Dorsolateral prefrontal cortex (tissue), 122 donors: ENCODE measurements at places on chromosomes 13 and 19.
A peak's percentile ranks its signal among the peaks of the same experiment; 100 is the strongest.

- DNase-seq, result no peak
These were observed 9.5 kb upstream of the URAD start for GRCh38 chr13:27997904-27998522.

DNA sequence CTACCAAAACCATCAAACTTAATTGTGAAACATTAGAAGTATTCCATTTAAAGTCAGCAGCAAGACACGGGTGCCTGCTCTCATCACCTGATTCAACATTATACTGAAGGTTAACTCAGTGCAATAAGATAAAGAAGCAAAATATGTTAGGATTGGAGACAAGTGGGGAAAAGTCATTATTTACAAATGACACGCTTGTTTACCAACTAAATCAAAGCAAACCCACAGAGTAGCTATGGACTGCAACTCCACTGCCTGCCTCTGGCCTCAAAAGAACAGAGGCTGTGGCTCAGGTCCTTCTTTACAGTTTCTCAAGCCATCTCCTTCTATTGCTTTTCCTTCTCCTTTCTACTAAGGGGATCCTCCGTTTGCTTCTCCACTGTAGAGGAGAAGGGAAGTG lies 21.0 kb upstream of the ATP12A start:
- no peak for DNase-seq

- DNase-seq, result no peak
These were observed 23.9 kb downstream of the WTIP start for GRCh38 chr19:34505321-34506025.

GRCh38 chr19:2097886-2098327 lies 1.2 kb downstream of the IZUMO4 start:
- DNase-seq, result no peak

- no peak for DNase-seq
These were observed 198.7 kb upstream of the SLITRK1 start for GRCh38 chr13:84080748-84081530.

DNA sequence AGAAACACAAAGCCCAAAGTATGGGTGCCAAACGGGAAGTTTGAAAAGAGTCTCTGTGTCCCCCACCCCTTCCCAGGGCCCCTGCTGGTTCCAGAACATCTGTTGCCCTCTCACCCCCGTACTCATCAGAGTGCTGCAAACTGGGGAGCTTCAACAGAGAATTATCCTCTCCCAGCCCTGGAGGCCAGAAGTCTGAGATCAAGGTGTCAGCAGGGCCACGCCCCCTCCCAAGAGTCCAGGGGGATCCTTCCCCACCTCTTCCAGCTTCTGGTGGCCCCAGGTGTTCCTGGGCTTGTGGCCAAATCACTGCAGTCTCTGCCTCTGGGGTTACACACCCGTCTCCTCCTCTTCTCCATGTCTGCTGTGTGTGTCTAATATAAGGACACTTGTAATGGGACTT lies 183.4 kb downstream of the PTPRS start:
- no peak for DNase-seq

GRCh38 chr13:113633485-113633873 lies 24.5 kb downstream of the ATP4B start:
- no peak for DNase-seq

DNA sequence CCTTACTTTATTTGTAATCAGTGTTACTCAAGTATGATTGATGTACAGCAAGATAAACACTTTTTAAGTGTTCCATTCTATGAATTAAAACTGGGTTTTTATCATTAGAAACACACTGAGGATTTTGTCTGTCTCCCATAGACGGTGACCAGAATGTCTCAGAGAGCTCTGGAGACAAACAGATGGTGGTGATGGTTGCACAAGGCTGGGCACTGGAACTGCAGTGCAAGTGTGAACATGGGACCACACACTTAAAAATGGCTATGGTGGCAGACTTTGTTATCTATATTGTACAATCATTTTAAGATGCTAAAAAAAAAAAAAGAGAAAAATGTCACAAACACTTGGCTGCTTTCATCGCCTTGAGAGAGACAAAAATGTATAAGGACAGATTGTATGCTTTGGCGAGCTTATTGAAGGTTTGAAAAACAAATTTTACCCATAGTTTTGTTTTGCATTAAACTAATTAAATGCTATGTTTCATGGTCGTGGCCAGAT lies 273.0 kb downstream of the SHISA2 start:
- no peak for DNase-seq

DNA sequence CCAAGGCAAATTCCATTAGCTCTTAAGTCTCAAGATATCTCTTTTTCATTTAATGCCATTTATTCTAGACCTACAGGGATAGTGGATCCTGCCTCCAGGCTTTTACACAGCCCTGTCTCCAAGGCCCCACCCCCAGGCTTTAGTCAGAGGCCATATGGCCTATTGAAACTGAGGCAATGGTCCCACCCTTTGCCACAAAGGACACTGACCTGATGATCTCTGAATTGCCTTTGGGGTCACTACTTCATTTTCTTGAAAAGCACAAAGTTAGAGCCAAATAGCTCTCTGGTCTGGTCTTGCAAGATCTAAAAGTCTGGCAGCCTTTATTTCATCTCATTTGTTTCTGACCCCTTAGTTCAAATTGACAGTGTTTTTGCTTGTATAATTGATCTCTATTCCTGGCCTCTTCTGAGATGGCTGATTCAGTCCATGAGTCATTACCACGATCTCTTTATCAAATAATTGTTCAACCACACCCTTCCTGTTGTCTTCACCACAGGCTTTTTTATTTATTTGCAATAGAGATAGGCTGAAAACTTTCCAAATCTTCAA lies 209.8 kb downstream of the FGF14 start:
- no peak for DNase-seq

DNA sequence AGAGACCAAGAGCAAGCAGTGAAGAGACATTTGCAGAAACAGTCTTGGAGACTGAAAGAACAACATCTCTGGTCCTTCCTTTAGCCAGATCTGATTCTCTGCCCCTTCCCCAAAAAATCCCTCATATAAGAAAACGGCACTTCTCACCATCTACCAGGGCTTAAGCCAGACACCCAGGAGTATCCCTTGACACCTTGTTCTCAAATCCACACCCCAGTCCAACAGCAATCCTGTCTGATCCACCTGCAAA lies 1.7 kb upstream of the PLEKHG2 start:
- no peak for DNase-seq

DNA sequence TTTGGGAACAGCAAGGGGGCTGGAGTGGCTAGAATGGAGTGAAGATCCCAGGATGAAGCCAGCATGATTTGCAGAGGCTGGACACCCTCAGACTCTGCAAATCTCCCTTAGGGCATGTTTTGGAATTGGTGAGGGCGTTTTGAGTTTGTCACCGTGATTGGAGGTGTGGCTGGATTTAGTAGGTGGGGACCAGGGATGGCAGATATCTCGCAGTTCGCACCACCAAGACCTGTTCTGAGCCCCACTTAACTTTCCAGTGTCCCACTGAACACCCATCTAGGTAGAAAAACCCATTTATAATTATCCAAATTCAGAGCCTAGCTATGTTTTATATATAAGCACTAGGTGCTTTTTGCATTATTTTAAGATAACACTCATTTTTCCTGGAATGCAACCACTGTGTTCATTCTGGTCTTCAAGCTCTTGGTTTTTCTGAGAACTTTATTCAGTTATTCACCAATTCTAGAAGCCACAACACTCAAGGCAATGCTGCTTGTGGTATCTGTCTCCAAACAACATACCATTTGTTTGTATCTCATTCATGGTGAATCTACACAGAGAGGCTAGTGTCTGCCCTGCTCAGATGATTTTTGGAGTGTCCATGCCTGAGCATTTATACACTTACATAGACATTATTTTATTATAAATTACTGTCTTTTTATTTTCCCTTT lies 3.0 kb upstream of the NANOS2 start:
- DNase-seq, result no peak

DNA sequence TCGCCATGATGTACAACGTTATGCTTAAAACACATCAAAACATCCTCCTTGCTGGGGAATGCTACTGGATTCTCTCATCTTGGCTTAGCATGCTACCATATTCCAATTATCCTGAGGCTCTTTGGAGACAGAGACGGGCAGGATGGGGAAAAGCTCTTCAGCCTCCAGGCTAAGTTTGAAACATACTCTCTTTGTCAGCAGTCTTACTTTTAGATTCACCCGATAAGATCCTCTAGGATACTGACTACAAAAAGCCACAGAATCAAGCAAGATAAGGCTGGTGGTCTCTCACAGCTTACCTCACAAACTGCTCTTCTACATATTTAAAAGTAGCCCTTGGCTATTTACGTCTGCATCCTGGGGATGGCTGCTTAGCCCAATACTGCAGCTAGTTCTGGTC lies 72.8 kb upstream of the LRCH1 start:
- DNase-seq, result no peak

- no peak for DNase-seq
These were observed 170.9 kb downstream of the USP12 start for GRCh38 chr13:27000686-27001085.

DNA sequence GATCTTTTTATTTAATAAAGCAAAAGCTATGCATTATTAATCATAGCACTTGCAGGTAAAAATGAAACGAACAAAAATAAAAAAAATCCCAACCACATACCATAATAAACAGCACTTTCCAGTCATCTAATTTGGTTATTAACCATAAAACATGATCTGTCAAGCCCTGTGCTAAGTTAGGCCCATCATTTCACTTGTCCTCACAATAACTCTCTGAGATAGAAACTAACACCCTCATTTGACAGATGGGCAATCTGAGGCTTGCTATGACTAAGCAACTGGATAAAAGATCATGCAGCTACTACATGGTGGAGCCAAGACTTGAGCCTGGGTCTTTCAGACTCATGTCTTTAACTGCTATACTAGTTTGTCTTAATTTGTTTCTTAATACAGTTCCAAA lies 21.8 kb downstream of the PROSER1 start:
- DNase-seq, result no peak

- no peak for DNase-seq
These were observed 133.2 kb downstream of the FRY start for GRCh38 chr13:32164622-32165268.

- peak; percentile 44 for DNase-seq
These were observed 25.3 kb upstream of the OR10H2 start for GRCh38 chr19:15702534-15702930.

GRCh38 chr19:30178721-30179402 lies 193.3 kb upstream of the ZNF536 start:
- no peak for DNase-seq
